DMS153 (cell line): ENCODE measurements at places on chromosomes 2 and 18.

- no peak for DNase-seq
Observed at GRCh38 chr2:72998234-72998651, 73.3 kb downstream of the SFXN5 start.

GRCh38 chr2:132253496-132254305 lies 91.9 kb upstream of the ANKRD30BL start:
- DNase-seq: no peak

GRCh38 chr2:146981921-146982320 lies 862.9 kb upstream of the ACVR2A start:
- no peak for DNase-seq

DNA sequence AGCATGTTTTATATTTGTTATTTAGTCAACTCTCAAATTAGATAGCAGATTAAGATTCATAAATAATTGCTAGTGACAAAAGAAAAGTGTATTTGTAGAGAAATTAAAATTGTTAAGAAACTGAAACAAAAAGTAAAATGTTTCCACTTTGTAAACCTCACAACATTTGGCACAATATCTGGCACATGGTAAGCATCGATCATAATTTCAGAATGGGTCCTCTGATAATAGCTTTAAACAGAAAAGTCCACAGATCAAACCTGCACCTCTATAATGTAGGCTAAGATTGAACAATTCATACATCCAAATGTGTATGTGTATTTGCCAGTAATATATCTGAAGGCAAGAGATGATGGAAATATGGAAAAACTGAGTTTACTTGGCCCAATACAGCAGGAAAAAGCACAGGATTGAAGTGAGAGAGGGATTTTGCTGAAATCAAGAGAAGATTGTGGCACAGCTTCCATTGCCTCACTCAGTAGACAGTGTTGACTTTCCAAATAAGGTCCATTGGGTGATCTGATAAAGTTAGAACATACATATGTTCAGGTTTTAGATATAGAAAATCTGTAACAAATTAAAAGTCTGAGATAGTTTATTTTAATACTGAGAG lies 39.4 kb downstream of the COBLL1 start:
- DNase-seq: no peak

DNA sequence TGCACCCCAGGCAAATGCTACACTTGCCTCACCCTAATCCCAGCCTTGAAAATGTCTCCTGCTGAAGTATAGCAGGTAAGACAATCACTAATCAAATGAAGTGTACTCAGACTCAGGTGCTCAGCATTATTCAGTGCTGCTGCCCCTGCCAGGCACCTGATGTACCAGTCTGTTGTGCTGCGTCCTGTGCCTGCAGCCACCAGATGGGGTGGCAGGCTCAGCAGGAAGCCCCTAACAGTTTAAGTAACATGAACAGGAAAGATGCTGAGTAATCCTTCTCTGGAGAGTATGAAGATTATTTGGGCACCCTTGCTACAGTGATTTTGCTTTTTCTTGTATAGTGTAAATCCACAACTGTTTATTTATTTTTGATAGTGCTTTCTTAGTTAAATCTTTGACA lies 69.1 kb downstream of the TACR1 start:
- DNase-seq: no peak

DNA sequence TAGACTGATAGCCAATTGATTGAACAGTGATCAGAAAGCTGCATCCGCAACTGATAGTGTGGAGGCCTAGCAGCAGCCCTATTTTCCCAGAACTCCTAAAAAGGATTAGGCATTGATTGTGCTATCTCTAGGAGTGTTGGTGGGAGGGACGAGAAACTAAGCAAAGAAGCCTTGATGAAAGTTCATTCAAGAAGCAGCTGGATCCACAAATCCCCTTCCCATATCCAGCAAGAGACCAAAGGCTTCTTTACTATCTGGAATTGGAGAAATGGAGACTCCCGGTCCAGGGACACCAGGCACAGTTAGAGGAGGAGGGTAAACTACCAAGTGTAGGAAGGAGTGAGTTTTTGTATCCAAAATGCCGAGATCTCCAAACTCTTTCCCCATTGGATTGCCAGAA lies 151.5 kb downstream of the ALK start:
- DNase-seq: no peak

- no peak for DNase-seq
Observed at GRCh38 chr2:1510176-1510575, 96.9 kb downstream of the TPO start.

GRCh38 chr2:233811732-233812131 lies 33.6 kb downstream of the MROH2A start:
- no peak for DNase-seq

DNA sequence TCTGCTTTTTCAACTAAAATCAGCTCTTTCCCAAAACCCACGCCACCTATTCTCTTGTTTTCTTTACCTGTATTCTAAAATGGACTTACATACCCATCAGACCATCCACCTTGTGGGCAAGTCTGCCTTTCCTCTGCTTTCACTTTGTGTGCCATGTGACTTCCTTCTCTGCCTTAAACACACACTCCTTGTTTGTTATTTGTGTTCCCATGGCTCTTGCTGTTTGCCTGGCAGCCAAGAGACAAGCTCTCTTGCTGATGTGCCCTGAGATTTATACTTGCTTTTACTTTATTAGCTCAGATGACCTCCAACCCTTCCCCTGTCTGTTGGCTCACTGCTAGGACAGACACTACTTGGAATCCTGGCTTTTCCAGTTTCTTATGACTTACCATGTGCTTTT lies 309.7 kb upstream of the LRRTM4 start:
- peak; percentile 33 for DNase-seq

DNA sequence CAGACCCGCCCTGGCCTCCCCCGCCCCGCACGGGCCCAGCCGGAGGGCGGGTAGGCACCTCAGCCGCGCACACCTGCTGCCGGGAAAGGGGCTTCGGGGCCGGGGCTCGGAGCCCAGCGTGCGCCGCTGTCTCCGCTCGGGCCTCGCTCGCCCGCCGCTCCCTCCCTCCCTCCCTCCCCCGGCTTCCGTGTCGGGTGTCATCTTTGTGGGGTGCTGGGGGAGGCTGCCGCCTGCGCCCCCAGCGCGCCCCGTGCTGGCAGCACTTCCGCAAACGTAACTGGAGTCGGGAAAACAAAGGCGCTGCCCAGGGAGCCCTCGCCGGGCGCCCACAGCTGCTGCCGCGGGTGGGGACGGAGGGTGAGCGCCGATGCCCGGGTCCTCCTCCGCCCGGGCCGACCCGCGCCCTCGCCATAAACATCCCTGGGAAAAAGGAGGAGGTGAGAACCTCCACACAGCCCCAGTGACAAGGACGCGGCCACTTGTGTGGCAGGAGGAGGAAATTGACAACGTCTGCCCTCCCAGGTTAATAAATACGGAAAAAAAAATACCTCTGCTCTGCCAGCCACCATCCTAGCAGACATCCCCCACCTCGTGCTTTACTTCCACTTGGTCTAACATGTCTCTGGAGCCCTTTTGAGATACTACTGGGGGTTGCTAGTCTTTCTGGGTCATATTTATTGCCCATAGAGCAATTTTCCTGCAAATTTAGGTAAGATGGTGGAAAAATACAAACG lies 550 bp downstream of the MFSD6 start:
- peak; percentile 49 for DNase-seq

- no peak for DNase-seq
Observed at GRCh38 chr2:47360927-47361326, 42.0 kb upstream of the MSH2 start.
